Stimulated activated CD8-positive, alpha-beta memory T cell treated with anti-CD3 and anti-CD28 coated beads, Interleukin-7, amount 100 ng/mL, for 48 hours (primary cell): ENCODE measurements at places on chromosomes 7 and 10.

- DNase-seq = no peak
These were observed 8.3 kb upstream of the KAZALD1 start for GRCh38 chr10:101053516-101053915.

- no peak for DNase-seq
These were observed 5.0 kb downstream of the NEBL start for GRCh38 chr10:20892011-20892585.

GRCh38 chr10:46314071-46314470, 27.3 kb downstream of the ANTXRL start:
- DNase-seq = no peak

GRCh38 chr10:112519133-112519761, 72.2 kb downstream of the VTI1A start:
- no peak for DNase-seq

- DNase-seq = no peak
These were observed 520.0 kb downstream of the PARD3 start for GRCh38 chr10:34295142-34295548.

DNA sequence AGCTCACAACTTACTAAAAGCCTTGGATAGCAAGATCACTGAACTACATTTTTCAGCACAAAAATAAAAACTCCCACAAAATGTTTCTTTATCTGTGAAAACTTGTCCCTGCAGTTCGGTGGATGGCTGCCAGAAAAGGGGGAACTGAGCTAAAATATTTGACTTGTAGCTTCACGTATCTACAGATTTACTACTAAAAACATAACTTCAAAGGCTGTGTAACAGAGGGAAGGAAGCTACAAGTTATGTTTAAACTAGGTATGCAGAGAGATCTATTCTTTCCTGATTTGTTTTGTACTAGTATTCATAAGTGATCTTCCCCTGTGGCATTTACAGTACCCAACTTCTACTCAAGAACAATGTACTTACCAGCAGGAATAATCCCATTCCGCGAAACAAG, 25.1 kb downstream of the SGCE start:
- DNase-seq = no peak

- DNase-seq = no peak
These were observed 180.2 kb upstream of the FZD1 start for GRCh38 chr7:91083855-91084644.

GRCh38 chr7:76294344-76295024, 8.0 kb upstream of the HSPB1 start:
- DNase-seq = no peak

- no peak for DNase-seq
These were observed 44.8 kb upstream of the HSPA12A start for GRCh38 chr10:116787053-116787659.

- DNase-seq = no peak
These were observed 7.1 kb upstream of the TBX20 start for GRCh38 chr7:35261041-35261440.

GRCh38 chr7:12812111-12812510, 124.7 kb downstream of the ARL4A start:
- DNase-seq = no peak

- DNase-seq = no peak
These were observed 53.3 kb downstream of the AKAP9 start for GRCh38 chr7:91993976-91994375.

GRCh38 chr10:33117816-33118215, 159.8 kb upstream of the ITGB1 start:
- DNase-seq = no peak

- DNase-seq = no peak
These were observed 33.3 kb downstream of the PKD1L1 start for GRCh38 chr7:47914717-47915615.

DNA sequence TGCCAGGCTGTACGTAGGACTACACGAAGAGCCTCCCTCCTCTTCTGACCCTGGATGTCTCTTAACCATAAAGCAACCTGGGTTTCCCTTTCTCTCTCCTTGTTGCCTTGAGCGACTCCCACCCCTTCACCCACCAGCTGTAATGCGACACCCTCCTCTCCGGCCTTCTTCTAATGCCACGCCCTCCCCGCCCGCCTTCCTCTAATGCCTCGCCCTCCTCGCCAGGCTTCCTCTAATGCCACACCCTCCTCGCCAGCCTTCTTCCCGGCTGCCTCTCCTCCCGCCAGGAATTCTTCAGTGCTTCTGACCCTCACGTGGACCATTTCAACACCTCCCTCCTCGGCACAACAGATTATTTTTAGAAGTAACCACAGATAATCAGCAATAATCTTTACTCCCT, 348.5 kb upstream of the SHH start:
- no peak for DNase-seq
